Adipocyte (in vitro differentiated cells): ENCODE measurements at places on chromosomes 6 and 20.
A peak's percentile ranks its signal among the peaks of the same experiment; 100 is the strongest.

GRCh38 chr6:125101631-125102030 lies 51.9 kb upstream of the TPD52L1 start:
- DNase-seq: peak; percentile 70

GRCh38 chr6:11815231-11815630 lies 36.6 kb upstream of the ADTRP start:
- DNase-seq: peak; percentile 41

- no peak for DNase-seq
These were observed 256.7 kb downstream of the ZNF217 start for GRCh38 chr20:53336892-53337291.

- DNase-seq: no peak
These were observed 43.7 kb downstream of the ARHGAP40 start for GRCh38 chr20:38645351-38645750.

- no peak for DNase-seq
These were observed 14.3 kb downstream of the SLA2 start for GRCh38 chr20:36631646-36632045.

GRCh38 chr6:26156850-26157250 lies 69.6 kb downstream of the HFE start:
- peak; percentile 80 for DNase-seq

DNA sequence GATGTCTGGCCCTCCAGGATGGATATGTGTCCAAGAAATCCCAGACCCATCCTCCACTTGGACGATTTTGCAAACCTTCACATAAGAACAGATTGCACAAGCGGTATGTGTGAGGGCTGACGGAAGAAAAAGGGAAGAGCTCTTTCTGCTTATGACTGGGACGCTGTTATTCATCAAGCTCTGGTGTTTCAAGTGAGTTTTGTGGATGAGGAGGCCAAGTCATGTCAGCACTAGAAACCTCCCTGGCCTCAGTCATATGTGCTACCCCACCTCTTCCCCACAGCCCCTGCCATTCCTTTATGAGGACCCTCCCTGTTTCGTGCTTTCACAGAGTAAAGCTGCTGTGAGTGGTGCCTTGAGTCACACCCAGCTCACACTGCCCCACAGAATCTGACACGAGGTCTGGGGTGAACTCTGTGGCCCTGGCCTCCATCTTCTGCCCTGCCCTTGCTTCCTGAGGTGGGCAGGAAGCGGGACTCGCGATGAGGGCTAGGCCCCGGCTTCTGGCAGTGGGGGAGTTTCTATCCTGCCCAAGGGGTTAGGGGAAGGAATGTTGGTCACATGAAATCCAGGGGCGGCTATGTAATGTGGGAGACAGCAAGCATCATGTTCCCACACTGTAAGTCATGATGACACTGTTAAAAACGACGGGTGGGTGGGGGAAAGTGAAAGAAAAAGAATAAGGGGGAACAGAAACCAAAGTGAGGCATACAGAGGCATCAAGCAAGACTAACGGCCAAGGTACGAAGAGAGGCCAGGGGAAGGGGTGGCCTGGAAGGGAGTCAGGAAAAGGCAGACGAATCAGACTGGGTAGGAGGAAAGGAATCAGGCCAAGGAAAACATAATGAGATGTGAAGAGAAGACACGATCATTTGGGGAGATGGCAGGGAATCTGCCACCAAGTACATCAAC lies 78.1 kb downstream of the PRDM1 start:
- DNase-seq: peak; percentile 53

DNA sequence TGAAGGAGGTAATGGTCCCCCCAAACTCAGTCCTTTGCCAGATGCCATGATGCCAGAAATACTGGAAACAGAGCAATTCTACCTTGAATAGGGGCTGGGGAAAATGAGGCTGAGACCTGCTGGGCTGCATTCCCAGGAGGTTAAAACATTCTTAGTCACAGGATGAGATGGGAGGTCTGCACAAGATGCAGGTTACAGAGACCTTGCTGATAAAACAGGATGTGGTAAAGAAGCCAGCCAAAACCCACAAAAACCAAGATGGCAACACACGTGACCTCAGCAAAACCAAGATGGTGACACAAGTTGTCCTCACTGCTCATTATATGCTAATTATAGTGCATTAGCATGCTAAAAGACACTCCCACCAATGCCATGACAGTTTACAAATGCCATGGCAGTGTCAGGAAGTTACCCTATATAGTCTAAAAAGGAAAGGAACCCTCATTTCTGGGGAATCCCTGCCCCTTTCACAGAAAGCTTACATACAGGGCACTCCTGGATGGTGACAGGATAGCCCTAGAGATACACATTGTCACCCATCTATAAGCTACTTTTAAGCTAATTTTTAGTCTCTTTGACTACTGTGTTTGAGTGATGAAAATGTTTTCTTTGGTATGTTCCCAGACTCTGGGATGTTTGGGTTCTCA lies 979.7 kb downstream of the TBC1D32 start:
- DNase-seq: no peak

GRCh38 chr6:67698534-67698933 lies 936.5 kb upstream of the ADGRB3 start:
- no peak for DNase-seq

DNA sequence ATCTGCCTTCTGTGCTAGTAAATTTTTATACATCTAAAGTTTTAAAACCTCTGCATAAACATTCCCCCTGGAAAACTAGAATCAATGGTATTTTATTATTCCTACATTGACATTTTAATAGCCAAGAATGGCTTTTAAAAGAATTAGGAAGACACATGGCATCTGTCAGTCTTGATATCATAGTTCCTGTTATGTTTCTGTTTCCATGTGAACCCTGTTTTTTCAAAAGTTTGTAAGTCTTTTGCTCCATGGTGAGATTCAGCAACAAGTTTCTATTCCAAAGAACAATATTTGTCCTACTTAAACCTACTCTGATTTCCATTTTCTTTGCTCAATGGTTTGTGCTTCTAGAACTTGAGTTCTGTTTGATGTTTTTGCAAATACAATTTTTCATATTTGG lies 95.2 kb downstream of the PLEKHG1 start:
- DNase-seq: no peak

GRCh38 chr20:58956078-58956477 lies 25.0 kb upstream of the NELFCD start:
- DNase-seq: no peak

DNA sequence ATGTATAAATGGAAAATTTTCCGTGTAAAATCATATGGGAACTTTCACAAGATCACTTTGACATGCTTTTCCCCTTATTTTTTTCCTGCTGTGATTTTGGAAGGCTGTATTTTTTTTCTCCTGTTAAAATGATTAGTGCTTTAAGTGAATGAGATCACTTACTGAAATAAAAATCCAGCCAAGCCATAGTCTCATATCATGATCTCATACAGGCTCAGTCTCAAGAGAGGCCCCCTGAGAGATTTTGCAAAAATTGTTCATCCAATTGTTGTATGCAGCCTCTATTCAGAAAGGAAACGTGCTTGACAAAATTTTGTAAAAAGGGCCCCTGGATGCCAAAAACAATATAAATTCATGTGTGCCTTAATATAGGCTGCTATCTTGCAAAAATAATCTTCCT lies 528.2 kb downstream of the HDGFL1 start:
- no peak for DNase-seq

DNA sequence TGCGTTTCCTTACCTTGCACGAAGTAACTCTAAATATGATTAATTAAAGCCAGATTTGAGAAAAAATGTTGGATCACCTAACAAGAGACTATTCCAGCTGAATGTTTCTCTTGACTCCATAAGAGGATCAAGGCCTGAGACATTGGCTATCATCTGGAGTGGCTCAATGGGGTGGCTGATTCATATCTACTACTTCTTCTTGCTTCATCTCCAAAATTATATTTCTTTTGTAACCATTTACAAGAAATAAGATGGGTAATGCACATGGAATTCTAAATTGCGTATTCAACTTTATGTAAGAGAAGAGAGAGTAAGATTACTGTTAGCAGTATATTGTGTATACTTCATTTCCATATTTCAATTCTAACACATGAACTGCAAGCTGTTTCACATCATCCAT lies 819.0 kb upstream of the EYS start:
- peak; percentile 9 for DNase-seq

DNA sequence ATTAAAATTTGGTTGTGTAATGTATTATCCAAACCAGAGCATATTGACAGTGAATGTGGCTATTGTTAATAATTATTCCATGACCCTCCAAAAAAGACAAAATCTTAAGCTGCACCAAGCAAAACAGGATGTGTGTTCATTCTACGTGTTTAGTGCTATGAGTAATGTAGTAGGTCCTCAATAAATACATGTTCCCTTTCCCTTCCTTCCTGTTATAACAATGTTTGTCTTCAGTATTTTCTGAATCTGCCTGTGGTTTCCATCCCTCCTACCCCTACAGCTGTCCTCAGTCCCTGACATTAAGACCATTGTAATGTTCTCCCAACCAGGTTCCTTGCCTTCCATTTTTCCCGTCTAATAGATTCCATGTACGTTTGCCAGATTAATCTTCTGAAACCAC lies 163.8 kb downstream of the AIG1 start:
- no peak for DNase-seq

- DNase-seq: no peak
These were observed 208.9 kb upstream of the SNX9 start for GRCh38 chr6:157614026-157614568.

- DNase-seq: no peak
These were observed 116.3 kb upstream of the MTHFD1L start for GRCh38 chr6:150749091-150749670.

DNA sequence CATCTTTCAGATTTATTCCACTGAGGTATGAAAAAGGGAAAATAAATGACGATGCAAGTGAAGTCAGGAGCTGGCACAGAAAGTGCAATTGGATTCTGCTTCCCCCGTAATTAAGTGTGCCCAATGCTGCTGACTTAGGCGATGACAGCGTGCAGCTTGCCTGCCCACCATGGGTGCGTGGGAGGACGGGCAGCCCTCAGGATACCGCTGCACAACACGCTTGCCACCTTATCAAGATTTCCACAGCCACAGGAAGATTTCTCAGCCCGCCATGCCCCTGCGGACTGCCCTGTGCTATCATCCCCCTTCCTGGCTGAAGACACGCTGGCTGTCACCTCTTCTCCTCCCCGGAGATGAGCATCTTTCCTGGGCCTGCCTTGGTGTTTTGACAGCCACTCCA lies 103.3 kb upstream of the BACH2 start:
- DNase-seq: no peak

DNA sequence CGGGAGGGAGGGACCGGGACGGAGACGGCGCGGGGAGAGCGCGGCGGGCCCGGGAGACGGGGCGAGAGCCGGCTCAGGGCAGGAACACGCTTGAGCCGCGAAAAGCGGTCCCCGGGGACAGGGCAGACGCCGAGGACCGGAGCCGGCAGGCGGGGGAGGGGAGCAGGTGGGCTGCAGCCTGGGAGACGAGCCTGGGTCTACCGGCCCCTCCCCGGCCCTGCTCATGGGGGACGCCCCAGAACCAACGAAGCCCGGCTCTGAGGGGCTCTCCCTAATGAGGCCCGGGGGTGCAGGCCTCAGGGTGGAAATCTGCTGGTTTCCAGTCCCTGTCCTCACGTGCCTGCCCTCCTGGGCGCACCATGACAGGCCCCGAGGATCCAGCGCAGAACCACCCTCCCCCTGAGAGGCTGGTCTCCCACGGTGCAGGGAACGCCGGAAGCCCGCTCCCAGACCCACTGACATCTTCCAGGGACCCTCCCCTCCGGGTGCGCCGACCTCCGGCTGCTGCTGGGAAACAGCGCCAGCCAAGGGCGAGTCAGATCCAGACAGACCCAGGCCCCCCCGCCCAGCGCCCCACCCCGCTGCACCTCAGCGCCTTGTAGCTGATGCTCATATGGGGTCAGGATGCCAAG lies 571 bp upstream of the EEF1A2 start:
- no peak for DNase-seq

- no peak for DNase-seq
These were observed 10.0 kb upstream of the UQCC2 start for GRCh38 chr6:33721508-33721907.

- peak; percentile 92 for DNase-seq
These were observed 41.2 kb upstream of the NHSL1 start for GRCh38 chr6:138540468-138540867.

DNA sequence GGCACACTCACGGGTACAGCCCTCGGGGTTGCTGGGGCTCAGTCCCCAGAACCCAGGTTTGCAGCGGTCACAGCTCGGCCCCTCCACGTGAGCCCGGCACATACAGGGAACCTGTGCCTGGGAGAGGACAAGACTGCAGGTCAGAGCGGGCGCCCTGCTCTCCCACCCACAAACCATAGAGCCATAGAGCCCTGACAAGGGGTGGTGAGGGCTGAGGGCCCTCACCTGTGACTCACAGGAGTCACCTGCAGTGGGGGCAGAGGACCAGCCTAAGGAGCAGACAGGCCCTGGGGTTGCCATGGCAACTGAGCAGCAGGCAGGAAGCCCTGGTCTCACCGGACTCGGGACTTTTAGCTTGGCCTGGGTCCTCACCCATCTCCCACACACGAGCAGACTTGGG lies 30.8 kb downstream of the LAMA5 start:
- no peak for DNase-seq

GRCh38 chr6:119077391-119077642 lies 1.1 kb downstream of the FAM184A start:
- no peak for DNase-seq

GRCh38 chr6:52108128-52108527 lies 20.7 kb upstream of the PKHD1 start:
- DNase-seq: no peak

DNA sequence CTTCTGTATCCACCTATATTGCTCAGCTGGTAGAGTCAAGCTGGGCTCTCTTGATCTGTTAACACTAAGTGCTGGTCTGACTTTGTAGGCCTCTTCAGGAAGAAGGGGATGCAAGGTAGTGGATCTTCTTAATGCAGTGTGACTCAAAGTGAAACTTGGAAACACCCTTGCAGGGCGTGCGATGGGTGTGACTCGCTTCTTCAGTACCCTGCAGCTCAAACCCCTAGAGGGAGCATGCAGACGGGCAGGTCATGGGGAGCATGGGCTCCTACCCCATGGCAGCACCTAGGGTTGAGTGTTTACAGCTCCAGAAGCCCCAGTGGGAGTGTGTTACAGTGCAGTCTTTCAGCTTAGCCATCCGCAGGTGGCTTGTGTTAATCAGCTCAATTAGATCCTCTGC lies 757 bp upstream of the SAMD3 start:
- no peak for DNase-seq

- no peak for DNase-seq
These were observed 143.5 kb upstream of the AFDN start for GRCh38 chr6:167683028-167683862.

DNA sequence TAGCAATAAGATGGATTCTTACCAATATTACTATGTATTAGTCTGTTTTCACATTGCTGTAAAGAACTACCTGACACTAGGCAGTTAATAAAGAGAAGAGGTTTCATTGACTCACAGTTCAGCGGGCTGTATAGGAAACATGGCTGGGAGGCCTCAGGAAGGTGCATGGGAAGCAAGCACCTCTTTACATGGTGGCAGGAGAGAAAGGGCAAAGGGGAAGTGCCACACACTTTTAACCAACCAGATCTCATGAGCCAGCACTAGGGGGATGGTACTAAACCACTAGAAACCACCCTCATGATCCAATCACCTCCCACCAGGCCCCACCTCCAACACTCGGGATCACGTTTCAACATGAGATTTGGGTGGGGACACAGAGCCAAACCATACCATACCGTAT lies 40.7 kb upstream of the CCDC167 start:
- no peak for DNase-seq
